ENCODE measurements at places on chromosomes 5 and 9.

- DNase-seq: no peak
Observed at GRCh38 chr5:72448368-72448767, 58.8 kb downstream of the ZNF366 start.

- peak; percentile 42 for DNase-seq
Observed at GRCh38 chr5:176436656-176437055, 11.5 kb upstream of the FAF2 start.

DNA sequence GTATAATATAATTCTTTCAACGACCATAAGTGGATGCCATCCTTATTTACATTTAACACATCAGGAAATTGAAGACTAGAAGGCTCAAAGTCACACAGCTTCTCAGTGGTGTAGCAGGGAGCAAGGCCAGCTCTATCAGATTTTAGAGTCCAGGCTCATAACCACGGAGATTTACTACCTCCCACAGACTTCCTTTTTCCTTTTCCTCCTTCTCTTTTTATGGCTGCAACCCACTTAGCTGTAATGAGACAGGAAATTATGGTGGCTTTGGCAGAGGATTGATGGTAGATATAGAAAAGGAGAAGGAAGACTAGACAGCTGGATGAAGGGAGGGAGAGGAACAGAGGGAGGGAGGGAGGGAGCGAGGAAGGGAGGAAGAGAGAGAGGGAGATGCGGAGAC, 47.4 kb downstream of the SPEF2 start:
- no peak for DNase-seq

DNA sequence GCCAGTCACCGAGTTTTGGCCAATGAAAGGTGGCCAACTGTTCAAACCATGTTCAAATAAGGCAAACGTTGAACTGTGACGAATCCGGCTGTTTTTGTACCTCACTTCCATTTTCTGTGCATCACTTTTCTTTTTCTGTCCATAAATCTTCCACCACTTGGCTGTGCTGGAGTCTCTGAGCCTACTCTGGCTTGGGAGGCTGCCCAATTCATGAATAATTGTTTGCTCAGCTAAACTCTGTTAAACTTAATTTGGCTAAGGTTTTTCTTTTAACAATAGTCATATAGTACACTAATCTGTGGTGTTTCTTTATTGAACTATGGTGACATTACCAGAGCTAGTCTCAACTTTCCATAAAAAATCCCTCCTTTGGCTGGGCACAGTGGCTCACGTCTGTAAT, 11.3 kb downstream of the NIM1K start:
- DNase-seq: no peak

DNA sequence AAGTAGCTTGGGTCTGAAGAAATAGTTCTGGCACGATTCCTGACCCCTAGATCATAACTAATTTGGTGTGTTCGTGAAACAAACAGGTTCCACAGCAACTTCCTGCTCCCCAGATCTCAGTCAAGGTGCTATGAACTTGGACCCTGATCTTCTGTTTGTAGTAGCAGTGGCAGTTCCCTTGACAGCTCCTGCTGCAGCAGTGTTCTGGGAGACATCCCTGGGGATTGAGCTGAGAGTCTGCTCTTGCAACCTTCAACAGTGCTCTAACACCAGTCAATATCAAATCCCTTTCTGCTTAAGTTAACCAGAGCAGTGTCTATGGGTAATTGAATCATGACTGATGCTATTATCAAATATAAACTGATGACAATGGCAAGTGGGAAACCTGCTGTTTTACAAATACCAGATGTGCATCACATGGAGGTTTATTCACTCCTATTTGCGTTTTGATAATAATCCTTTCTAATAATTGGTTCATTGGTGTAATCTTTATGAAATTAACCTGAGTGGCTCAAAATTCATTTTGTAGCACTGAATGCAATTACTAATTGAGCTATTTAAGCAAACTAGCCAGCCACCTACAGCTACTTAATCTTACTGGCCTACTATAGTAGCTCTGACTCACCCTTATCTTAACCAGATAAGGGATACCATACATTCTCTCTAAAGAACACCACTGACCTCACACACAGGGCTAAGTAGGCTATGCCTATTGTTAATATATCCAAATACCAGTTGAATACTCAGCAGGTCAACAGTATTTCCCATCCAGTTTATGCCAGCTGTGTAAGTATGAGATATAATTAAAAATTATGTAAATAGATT, 21.9 kb downstream of the KDM4C start:
- DNase-seq: peak; percentile 51
